ENCODE measurements at places on chromosomes 4 and X. TPM values are rescaled to one million over a fixed set of nuclear protein-coding genes. Genes with fewer than 3 reads are reported as not detected.

The KIF4A gene
- total RNA-seq = 30.0 TPM

The CYSLTR1 gene
- total RNA-seq = 58.0 TPM

The SOX3 gene
- total RNA-seq = not detected

The DUX4 gene
- total RNA-seq = not detected

The RIBC1 gene
- total RNA-seq = 0.59 TPM

The HDAC6 gene
- total RNA-seq = 87.3 TPM

The HSFX3 gene
- total RNA-seq = not detected

The FRMPD4 gene
- total RNA-seq = not detected

The FHDC1 gene
- total RNA-seq = 0.15 TPM

The ADH1C gene
- not detected for total RNA-seq

The ZDHHC15 gene
- total RNA-seq = not detected

The TIMP1 gene
- total RNA-seq = 125 TPM

The SOWAHB gene
- total RNA-seq = not detected

The SEPSECS gene
- 16.8 TPM for total RNA-seq

The F11 gene
- total RNA-seq = not detected

The SYP gene
- 3.3 TPM for total RNA-seq

The TMSB15B gene
- 7.7 TPM for total RNA-seq

The OTC gene
- not detected for total RNA-seq

The SHROOM3 gene
- 0.02 TPM for total RNA-seq

The STARD8 gene
- 2.1 TPM for total RNA-seq

The ZNF732 gene
- total RNA-seq = not detected

The GSX2 gene
- not detected for total RNA-seq

The HS6ST2 gene
- total RNA-seq = 1.3 TPM

The GPR173 gene
- not detected for total RNA-seq

The EGF gene
- not detected for total RNA-seq

The NEUROG2 gene
- not detected for total RNA-seq

The IDUA gene
- total RNA-seq = 38.9 TPM

The SCD5 gene
- total RNA-seq = 0.25 TPM

The GAGE2A gene
- not detected for total RNA-seq

The CT55 gene
- total RNA-seq = not detected

The PLP1 gene
- not detected for total RNA-seq

The MTMR8 gene
- 5.1 TPM for total RNA-seq

The PARM1 gene
- not detected for total RNA-seq

The IKBKG gene
- 47.9 TPM for total RNA-seq

The SPP1 gene
- 0.63 TPM for total RNA-seq

The ARHGAP36 gene
- total RNA-seq = not detected

The RNF128 gene
- total RNA-seq = not detected

The SYN1 gene
- total RNA-seq = 0.17 TPM

The XG gene
- 0.95 TPM for total RNA-seq

Measured in T-helper 1 cell treated with Interleukin-12 subunit alpha and Interleukin-12 subunit beta and Interleukin-4 antibody, amounts not matched to agents 30 ng/mL and 1 ng/mL, for 36 hours (primary cell).